ENCODE measurements at places on chromosomes 3 and 15.
A peak's percentile ranks its signal among the peaks of the same experiment; 100 is the strongest.

- no peak for DNase-seq
Measured at GRCh38 chr3:114880078-114880477, 267.0 kb downstream of the ZBTB20 start.

- no peak for DNase-seq
Measured at GRCh38 chr15:74422652-74423430, 10.9 kb downstream of the SEMA7A start.

GRCh38 chr15:37095770-37096557, 4.4 kb downstream of the MEIS2 start:
- no peak for DNase-seq

GRCh38 chr15:47066392-47066791, 650.9 kb upstream of the SEMA6D start:
- no peak for DNase-seq

DNA sequence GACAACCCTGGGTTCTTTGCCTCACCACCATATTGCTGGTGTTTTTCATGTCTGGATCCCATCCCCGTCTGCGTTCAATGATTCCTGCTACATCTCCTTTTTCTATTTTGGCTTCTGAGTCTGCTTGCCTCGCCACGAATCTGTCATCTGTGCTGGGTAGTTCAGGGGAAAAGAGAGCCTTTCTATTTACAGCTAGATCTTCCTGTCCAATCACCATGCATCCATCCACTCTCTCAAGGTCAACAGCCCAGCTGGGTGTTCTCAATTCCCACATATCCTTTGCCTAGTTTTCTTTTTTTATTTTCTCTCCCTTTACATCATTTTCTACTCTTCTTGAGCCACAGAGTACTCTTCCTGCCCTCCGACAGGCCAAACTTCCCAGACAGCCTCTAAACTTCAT, 104.8 kb upstream of the RAD18 start:
- DNase-seq, result no peak

GRCh38 chr3:193710286-193711165, 117.5 kb downstream of the OPA1 start:
- no peak for DNase-seq

DNA sequence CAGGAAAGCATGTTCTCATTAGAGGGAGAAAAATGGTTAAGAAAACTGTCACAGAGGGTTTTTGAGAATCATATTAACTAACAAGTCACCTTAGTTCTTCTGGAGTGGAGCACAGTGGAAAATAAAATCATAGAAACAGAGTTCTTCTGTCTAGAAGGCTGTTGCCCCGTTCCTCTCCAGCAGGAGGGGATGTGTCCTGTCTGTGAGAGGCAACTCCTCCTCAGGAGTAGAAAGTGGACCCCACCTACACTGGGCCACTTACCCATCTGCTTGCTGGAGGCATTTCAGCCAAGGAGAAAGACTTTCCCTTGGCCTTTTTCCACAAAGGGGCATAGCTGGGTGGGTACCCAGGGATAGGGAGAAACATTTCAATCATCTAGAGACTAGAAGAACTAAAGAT, 106.6 kb downstream of the SSR3 start:
- peak; percentile 12 for DNase-seq

DNA sequence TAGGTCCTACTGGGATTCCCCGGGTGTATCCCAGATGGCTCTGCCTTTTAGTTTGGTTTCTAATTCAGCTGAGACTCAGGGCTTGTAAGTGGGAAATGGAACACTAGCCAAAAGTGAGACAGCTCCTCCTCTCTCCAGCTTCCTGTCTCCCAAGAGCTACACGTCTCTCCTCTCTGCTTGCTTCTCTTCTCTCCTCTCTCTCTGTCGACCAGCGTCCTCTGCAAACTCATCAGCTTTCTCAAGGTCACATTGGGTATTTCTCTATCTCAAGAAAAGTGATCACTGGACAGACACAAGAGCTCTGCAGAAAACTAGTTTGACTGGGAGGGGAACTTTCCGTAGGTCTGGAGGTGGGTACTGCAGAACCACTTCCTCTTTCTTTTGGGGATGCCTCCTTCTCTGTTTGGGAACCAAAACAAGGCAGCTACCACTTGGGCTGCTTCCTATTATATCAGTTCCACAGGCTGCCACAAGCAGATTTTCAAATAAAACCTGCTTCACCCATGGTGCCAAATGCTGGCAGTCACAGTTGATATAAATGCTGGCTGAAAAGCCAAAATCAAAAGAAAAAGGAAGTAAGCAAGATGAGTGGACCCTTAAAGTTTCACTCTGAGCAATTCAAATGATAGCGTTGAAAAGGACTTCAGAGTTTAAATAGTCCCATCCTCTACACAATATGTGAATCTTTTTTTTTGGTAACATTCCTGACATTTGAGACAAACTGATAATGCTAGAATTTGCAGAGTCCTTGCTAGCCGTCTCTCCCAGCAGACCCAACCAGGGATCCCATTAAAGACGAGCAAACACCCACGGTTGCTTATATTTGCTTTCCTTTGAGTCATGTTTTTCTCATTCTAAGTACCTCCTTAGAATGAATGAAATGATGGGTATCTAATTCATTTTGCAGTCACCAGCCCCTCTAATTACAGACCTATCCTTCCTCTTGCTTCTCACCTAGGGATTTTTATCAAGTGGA, 7.2 kb upstream of the DYNC1LI1 start:
- peak; percentile 37 for DNase-seq

GRCh38 chr3:14806641-14807263, 12.0 kb upstream of the FGD5 start:
- DNase-seq, result no peak

DNA sequence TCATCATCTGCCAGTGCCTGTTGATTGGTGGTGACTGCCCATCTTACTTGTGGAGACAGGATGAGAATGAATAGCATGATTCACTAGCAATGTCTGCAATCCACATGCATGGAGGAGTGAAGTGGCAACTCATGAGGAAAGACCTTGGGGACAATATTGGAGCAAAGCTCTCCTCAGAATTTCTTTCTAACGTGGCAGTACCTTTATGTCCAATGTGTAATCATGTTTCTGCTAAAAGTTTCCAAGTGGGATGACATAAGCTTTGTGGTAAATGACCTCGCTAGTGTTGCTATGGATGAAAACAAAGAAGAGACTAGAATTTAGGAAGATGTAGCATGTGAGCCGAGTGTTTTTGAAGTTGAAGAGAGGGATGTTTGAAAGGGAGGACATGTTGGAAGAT, 117.8 kb downstream of the CPNE4 start:
- no peak for DNase-seq

- no peak for DNase-seq
Measured at GRCh38 chr15:98954411-98954810, 53.2 kb downstream of the PGPEP1L start.

DNA sequence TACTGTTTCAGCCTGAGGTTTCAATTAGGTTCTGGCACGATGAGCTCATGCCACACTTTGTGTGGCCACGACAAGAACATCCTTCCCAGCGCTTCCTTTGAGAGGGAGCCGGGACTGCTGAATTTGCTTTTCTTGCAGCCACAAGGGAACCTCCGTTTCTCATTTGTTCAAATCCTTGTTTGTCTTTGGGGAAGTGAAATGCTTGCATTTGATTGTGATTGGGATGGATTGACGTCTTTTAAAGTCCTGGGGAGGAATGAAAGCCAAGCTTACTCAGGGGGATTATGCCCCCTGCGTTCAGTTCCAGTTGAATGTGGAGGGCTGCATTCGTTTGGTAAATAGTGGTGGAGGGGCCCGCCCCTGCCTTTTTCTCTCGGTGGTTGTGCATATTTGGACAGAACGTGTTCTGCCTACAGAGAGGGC, 277.6 kb downstream of the THSD4 start:
- DNase-seq, result no peak

DNA sequence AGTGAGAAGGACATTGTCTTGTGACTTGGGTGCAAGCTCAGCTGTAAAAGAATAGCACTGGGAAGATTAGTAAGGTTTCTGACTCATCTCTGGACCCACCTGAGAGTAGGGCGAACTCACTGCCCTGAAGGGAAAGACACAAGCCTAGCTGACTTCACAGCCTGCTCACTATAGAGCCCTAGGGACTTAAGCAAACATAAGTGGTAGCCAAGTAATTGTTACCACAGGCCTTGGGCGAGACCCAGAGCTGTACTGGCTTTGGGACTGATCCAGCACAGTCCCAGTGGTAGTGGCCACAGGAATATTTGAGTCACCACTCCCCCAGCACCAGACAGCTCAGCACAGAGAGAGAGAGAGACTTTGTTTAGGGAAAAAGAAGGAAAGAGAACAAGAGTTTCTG, 429.9 kb downstream of the TBL1XR1 start:
- no peak for DNase-seq

DNA sequence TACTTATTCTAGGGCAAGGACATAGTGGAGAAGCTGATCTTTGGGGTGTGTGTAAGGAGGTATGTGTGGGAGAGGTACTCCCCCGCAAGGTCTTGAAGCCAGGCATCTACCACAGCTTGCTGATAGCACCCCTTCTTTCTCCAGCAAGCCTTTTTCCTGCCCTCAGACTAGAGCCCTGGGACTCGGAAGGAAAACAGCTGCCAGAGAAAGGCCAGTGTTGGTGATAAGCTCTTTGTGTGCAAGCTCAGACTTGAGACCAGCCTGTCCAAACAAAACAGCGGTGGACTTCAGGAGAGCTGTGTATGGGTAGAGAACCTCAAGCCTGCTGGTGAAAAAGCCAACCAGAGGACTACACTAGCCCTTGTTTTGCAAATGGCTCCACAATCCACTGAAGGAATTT, 1028.6 kb downstream of the MCTP2 start:
- no peak for DNase-seq
